ENCODE measurements at places on chromosomes 13 and 19. TPM values are rescaled to one million over a fixed set of nuclear protein-coding genes. Genes with fewer than 3 reads are reported as not detected.

The STXBP2 gene
- polyA plus RNA-seq, result 86.2 TPM

- peaks cover 54% of the 10 kb centered on the region for H3K4me1 ChIP-seq
- DNase-seq, result peak; percentile 98
- H3K4me3 ChIP-seq, result peak overlapping the region; percentile 97
- peak overlapping the region; percentile 99 for H3K27ac ChIP-seq
Measured at GRCh38 chr19:44752816-44753625, 4.5 kb downstream of the BCL3 start.

GRCh38 chr13:37029617-37030016, 29.0 kb downstream of the EXOSC8 start:
- H3K27me3 ChIP-seq, result no peaks in the 10 kb centered on the region
- no peak overlapping the region for H3K4me3 ChIP-seq
- no peak overlapping the region for H3K27ac ChIP-seq
- H3K4me1 ChIP-seq, result no peaks in the 10 kb centered on the region

The CYP2F1 gene
- not detected for polyA plus RNA-seq

DNA sequence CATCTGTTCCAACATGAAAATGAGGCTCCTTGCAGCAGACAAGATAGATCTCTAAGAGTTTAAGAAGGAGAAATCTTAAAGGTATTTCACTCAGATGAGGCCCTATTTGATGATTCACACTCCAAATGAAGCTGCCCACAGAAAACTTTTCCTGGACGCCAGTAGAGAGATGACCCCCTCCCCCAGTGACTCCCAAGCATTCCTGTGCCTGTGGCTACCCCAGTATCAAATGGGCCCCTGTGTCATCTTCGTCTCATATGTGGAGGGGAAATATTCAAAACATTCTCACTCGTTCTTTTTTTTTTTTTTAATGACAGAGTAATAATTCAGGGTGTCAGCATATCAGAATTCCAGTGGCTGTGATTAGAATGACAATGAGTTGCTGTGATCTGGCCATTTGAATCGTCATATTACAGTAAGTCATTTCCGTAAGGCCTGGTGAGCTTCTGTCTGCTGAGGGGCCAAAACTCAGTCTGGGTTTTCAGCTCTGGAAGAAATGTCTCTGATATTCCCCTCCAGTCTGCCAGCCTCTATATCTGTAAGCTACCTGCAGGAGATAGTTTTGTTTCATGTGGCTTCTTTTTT, 194.7 kb downstream of the URI1 start:
- no peak overlapping the region for H3K27ac ChIP-seq
- no peaks in the 10 kb centered on the region for H3K27me3 ChIP-seq
- H3K4me1 ChIP-seq, result no peaks in the 10 kb centered on the region

The CACNG8 gene
- not detected for polyA plus RNA-seq

- H3K27ac ChIP-seq, result peak overlapping the region; percentile 100
- peaks cover 45% of the 10 kb centered on the region for H3K4me1 ChIP-seq
- no peaks in the 10 kb centered on the region for H3K36me3 ChIP-seq
- peak; percentile 77 for DNase-seq
Measured at GRCh38 chr19:12669270-12670158, 2.9 kb downstream of the WDR83 start.

DNA sequence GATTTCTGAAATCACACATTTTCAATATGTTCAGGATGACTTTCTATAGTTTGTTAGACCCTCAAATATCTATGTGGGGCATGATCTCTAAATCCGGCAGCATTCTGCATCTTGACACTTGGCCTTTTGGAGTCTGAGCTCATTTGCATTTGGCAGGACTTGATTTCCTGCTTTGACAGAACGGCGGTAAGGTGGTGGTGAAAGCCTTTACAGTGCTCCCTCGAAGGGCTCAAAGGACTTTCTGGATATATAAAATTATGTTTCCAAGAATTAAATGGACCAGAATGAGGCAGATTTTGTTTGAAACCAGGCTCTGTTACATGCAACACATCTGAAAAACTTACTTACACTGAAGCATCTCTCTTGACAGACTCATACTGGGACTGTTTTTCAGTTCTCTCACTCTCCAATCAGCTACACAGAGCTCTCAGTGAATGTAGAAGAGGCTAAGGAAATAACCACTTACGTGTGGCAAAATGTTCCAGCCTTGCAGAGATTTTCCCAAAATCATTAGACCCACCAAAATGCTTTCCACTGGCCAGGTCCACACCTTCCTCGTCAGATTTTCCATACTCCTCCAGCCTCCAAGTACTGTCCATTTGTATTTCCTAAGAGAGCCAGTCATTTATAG, 207.2 kb downstream of the SPRY2 start:
- no peak for DNase-seq
- H3K4me3 ChIP-seq, result no peak overlapping the region
- H3K4me1 ChIP-seq, result no peaks in the 10 kb centered on the region
- no peaks in the 10 kb centered on the region for H3K27me3 ChIP-seq
